GM03348 (cell line): ENCODE measurements at places on chromosomes 5 and 9.

- peak; percentile 60 for DNase-seq
Measured at GRCh38 chr5:1004461-1005248, 3.9 kb upstream of the NKD2 start.

DNA sequence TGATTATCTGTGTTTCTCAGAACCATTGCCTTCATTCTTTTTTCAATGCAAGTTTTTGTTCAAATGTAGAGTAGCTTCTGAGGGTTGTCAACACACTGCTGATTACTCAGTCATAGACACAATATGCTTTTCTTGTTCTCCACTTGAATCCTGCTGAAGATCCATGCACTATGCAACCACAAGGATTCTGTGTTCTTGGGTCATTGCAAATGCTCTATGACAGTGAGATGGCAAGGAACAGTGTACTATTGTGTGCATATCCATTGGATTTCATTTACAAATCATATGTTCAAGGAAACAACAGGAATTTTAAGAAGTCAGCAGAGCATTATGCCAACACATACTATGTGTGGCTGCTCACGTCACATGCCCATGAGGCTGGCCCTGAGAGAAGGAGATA lies 1590.2 kb downstream of the EFNA5 start:
- DNase-seq: no peak

GRCh38 chr9:127863191-127863621 lies 8.7 kb upstream of the ENG start:
- no peak for DNase-seq

- DNase-seq: no peak
Measured at GRCh38 chr5:72949481-72949880, 6.4 kb upstream of the FCHO2 start.

GRCh38 chr5:114176356-114176755 lies 185.5 kb upstream of the KCNN2 start:
- no peak for DNase-seq

DNA sequence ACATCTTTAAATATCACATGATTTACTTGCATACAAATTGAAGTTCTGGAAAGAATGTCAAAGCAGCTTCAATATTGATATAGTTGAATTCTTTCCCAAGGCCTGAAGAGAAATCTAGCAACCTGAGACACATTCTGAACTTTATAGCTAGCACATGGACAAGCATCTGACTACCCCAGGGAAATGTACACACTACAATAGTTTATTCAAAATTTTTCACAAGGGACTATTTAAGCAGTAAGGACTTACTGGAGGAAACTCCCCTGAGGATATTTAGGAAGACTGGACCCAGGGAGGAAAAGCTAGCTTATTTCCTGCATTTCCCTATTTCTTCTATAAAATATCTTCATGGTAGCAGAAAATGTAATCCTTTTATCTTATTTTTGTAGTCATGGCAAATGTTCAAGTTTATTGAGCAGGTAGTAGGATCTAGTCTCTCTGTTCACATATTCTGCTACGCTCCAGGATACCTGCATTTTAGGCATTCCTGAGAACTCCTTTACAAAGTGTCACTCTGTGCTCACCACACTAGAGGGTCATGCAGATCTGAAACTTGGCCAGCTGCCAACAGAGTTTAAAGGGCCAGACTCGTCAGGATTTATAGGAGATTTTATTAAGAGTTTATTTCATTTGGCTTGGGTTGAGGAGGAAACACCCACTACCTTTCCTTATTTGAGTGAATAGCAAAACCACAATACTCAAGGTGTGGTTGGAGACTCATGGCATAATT lies 348.4 kb upstream of the FTMT start:
- no peak for DNase-seq

- no peak for DNase-seq
Measured at GRCh38 chr5:168479166-168479565, 7.1 kb upstream of the RARS1 start.

- DNase-seq: no peak
Measured at GRCh38 chr5:89267788-89268187, 384.8 kb upstream of the MEF2C start.
